ENCODE measurements at places on chromosomes 4 and X.

- no peak for DNase-seq
These were observed 1.1 kb upstream of the NLGN3 start for GRCh38 chrX:71143508-71143907.

DNA sequence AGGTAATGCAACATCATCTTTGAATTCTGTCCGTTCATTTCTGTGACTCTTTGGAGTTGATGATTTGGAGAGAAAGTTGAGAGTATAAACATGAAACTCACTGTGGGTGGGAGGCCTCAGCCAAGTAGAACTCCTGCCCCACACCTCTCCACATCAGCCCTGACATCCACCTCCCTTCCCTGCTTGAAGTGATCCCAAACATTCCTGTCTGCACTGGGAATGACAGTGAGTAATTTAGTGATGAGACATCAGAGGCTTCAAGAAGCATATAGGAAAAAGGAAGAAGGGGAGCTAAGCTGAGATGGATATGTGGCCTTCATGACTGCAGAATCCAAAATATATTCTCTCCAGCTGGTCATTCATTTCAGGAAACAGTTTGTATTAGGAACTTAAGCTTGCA is 151.8 kb downstream of the SPATA18 start:
- DNase-seq = no peak

- no peak for DNase-seq
These were observed 21.4 kb downstream of the MFAP3L start for GRCh38 chr4:170004651-170005295.

DNA sequence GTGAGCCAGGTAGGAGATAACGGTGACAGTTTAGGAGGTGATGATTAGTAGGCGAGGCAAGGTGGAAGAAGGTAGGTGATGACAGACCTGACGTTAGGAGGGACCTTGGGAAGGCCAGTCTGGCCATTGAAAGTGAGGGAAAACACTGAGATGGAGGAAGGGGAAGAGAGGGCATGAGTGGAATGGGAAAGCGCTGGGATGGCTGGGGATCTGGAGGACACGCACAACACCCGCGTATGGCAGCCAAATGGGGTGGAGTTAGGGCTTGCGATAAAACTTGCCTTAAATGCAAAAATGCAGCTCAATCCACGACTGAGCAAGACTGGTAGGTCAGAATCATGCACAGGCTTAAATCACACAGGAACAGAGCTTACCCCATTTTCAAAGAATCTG is 605 bp upstream of the CDKL2 start:
- no peak for DNase-seq

GRCh38 chr4:143404555-143404954 is 67.9 kb downstream of the GAB1 start:
- DNase-seq = no peak

- DNase-seq = no peak
These were observed 309.9 kb downstream of the ARAP2 start for GRCh38 chr4:35934320-35934981.

DNA sequence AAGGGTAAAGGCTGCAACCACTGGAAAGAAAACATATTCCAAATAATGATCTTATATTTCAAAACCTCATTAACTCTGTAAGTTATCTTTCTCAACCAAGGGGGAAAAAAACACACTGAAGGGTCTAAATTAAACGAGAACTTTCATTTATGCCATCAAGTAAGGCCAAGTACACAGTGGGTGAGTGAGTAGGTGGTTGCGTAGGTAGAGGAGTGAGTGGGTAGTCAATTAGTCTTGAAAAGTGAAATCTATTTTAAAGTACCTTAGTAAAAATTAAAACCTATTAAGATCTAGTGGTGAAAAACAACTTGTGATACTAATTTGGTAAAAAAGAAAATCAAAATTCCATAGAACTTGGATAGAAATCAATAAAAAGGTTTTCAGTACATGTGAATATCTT is 3.5 kb downstream of the CASK start:
- DNase-seq = no peak
